Iris pigment epithelial cell (primary cell): ENCODE measurements at places on chromosomes 13 and 19.

DNA sequence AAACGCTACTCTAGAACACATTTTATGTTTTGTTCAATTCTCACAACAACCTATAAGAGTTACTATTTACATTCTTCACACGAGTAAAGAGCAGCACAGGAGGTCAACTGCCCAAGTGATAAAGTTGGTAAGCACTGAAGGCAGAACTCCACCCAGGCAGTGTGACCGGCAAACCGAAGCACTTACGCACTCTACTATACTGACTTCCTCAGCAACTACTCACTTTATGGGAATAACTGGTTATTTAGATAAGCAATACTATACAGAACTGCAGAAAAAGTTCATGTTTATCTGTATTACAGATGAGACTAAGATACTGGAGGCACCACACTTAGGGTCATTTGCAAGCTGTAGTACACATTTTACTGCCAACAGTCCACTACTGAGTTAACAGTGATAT is 28.8 kb downstream of the FOXO1 start:
- DNase-seq = no peak

DNA sequence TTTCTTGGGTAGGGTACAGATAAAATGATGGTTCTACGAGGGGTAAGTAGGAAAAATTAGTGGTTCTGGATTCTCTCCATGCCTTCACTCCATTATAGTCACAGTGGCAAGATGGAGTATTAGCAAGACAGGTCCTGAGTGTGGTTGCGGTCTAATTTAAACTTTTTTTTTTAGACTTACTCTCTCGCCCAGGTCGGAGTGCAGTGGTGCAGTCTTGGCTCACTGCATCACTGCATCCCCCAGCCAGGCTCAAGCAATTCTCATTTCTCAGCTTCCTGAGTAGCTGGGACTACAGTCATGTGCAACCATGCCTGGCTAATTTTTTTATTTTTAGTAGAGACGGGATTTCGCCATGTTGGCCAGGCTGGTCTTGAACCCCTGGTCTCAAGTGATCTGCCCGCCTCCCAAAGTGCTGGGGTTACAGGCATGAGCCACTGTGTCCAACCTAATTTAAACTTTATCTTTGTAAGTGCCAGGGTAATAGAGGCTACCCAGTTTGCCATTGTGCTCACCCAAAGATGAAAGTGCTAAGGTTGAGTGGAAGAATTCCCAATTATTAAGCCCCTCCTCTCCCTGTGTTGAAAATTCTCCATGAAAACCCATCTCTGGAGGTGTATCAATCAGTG is 135.6 kb downstream of the TM9SF2 start:
- no peak for DNase-seq

DNA sequence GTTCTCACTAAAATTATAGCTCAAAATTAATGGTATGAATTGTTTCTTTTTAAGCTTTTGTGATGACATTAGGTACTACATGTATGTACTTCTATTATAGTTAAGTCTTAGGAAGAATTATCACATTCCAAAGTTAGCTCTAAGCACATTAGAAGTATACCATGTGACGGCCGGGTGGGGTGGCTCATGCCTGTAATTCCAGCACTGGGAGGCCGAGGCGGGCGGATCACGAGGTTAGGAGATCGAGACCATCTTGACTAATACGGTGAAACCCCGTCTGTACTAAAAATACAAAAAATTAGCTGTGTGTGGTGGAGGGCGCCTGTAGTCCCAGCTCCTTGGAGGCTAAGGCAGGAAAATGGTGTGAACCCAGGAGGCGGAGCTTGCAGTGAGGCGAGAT is 1265.1 kb upstream of the SPRY2 start:
- no peak for DNase-seq

DNA sequence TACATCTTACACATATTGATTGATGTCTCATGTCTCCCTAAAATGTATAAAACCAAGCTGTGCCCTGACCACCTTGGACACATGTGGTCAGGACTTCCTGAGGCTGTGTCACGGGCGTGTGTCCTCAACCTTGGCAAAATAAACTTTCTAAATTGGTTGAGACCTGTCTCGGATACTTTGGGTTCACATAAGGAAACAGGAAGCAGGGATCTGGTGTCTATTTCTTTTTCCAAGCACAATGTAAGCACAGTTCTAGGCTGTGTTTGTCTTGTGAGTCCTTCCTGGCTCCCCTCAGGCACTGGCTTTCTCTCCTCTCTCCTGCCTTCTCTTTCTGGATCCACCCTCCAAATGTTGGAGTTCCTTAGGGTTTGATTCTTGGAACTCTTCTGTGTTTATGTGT is 27.6 kb upstream of the TPT1 start:
- no peak for DNase-seq
